ENCODE measurements at places on chromosomes 5 and 9.

GRCh38 chr5:170917113-170917512, 55.3 kb downstream of the RANBP17 start:
- no peak for DNase-seq
- H3K36me3 ChIP-seq = no peaks in the 10 kb centered on the region
- H3K4me3 ChIP-seq = no peak overlapping the region
- H3K27me3 ChIP-seq = no peaks in the 10 kb centered on the region
- no peak overlapping the region for H3K27ac ChIP-seq
- H3K4me1 ChIP-seq = no peaks in the 10 kb centered on the region

DNA sequence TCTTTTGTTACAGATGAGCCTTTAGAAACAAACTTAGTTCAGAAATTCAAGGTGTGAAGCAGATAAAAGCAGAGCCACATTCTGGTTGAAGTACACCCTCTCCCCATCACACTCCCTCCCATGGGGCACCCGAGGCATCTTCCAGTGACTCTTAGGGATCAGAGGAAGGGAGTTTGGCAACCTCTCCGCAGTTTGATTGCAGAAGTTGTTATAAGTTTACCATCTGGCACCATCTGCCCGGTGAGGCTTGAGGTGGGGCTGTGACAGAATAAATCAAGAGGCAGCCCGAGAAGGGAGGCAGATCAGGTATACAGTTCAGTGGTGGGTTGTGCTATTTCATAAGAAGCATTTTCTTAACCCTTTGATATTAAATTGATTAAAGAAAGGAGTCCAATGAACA, 458.6 kb upstream of the CLINT1 start:
- no peaks in the 10 kb centered on the region for H3K4me1 ChIP-seq
- no peak for DNase-seq
- no peaks in the 10 kb centered on the region for H3K27me3 ChIP-seq
- H3K27ac ChIP-seq = no peak overlapping the region
- peaks cover 2% of the 10 kb centered on the region for H3K36me3 ChIP-seq

DNA sequence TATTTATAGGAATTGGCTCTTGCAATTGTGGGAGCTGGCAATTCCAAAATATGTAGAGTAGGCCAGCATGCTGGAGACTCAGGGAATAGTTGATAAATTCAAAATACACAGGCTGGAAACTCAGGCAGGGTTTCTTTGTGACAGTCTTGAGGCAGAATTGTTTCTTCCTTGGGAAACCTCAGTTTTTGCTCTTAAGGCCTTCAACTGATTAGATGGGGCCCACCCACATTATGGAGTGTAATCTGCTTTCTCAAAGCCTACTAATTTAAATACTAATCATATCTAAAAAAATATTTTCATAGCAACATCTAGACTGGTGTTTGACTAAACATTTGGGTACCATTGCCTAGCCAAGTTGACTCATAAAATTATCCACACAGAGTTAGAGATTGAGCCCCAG, 27.6 kb downstream of the CWC27 start:
- DNase-seq = no peak
- H3K27me3 ChIP-seq = no peaks in the 10 kb centered on the region
- H3K4me1 ChIP-seq = no peaks in the 10 kb centered on the region
- H3K36me3 ChIP-seq = peaks cover 16% of the 10 kb centered on the region
- H3K27ac ChIP-seq = no peak overlapping the region

- H3K36me3 ChIP-seq = no peaks in the 10 kb centered on the region
- no peak overlapping the region for H3K4me3 ChIP-seq
- no peaks in the 10 kb centered on the region for H3K4me1 ChIP-seq
- no peaks in the 10 kb centered on the region for H3K27me3 ChIP-seq
Observed at GRCh38 chr9:138011951-138012500, 134.4 kb downstream of the CACNA1B start.

DNA sequence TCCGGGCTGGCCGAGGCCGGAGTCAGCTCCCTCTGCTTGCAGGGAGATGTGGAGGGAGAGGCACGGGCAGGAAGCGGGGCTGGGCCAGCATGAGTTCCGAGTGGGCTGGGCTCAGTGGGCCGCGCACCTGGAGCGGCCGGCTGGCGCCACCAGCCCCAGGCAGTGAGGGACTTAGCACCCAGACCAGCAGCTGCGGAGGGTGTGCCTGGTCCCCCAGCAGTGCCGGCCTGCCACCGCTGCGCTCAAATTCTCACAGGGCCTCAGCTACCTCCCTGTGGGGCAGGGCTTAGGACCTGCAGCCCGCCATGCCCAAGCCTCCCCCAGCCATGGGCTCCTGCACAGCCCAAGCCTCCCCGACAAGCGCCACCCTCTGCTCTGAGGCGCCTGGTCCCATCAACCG, 700.3 kb downstream of the DNAH5 start:
- no peak overlapping the region for H3K27ac ChIP-seq
- H3K36me3 ChIP-seq = no peaks in the 10 kb centered on the region
- DNase-seq = no peak
- no peaks in the 10 kb centered on the region for H3K4me1 ChIP-seq
- no peaks in the 10 kb centered on the region for H3K27me3 ChIP-seq

- peaks cover 7% of the 10 kb centered on the region for H3K27me3 ChIP-seq
Observed at GRCh38 chr9:117116084-117116483, 298.8 kb downstream of the ASTN2 start.

GRCh38 chr5:154780128-154780527, 25.0 kb downstream of the LARP1 start:
- H3K4me3 ChIP-seq = peak overlapping the region; percentile 18
- H3K4me1 ChIP-seq = peaks cover 90% of the 10 kb centered on the region
- H3K27ac ChIP-seq = peak overlapping the region; percentile 82
- no peaks in the 10 kb centered on the region for H3K27me3 ChIP-seq
- DNase-seq = no peak

GRCh38 chr5:101608322-101608721, 687.8 kb downstream of the SLCO4C1 start:
- DNase-seq = no peak
- H3K27ac ChIP-seq = no peak overlapping the region
- no peaks in the 10 kb centered on the region for H3K27me3 ChIP-seq
- H3K4me1 ChIP-seq = no peaks in the 10 kb centered on the region
- H3K36me3 ChIP-seq = no peaks in the 10 kb centered on the region

DNA sequence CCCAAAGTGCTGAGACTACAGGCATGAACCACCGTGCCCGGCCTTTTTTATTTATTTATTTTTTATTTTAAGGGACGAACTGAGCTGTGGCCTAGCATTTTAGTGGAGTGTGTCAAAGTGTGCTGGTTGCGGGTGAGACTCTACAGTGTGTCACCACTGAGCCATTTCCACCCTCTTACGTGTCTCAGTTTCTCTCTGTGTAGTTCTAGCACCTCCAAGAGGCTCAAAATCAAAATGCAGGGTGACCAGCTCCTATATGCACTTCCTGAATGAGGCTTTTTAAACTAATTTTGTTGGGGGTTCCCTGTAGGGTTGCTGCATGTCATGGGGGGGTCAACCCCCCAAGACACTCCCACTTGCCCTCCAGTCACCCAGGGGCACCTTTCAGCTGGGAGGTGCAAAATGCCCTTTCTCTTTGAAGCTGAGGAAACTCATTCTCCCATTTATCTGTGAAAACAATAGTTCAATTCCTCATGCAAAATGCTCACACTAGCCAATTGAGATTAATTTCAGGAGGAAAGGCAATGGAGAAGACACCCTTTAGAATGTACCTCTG, 69.3 kb downstream of the COL15A1 start:
- H3K27ac ChIP-seq = peak overlapping the region; percentile 93
- peak overlapping the region; percentile 81 for H3K4me3 ChIP-seq
- H3K36me3 ChIP-seq = no peaks in the 10 kb centered on the region
- peak; percentile 5 for DNase-seq
- peaks cover 20% of the 10 kb centered on the region for H3K4me1 ChIP-seq
- no peaks in the 10 kb centered on the region for H3K27me3 ChIP-seq

DNA sequence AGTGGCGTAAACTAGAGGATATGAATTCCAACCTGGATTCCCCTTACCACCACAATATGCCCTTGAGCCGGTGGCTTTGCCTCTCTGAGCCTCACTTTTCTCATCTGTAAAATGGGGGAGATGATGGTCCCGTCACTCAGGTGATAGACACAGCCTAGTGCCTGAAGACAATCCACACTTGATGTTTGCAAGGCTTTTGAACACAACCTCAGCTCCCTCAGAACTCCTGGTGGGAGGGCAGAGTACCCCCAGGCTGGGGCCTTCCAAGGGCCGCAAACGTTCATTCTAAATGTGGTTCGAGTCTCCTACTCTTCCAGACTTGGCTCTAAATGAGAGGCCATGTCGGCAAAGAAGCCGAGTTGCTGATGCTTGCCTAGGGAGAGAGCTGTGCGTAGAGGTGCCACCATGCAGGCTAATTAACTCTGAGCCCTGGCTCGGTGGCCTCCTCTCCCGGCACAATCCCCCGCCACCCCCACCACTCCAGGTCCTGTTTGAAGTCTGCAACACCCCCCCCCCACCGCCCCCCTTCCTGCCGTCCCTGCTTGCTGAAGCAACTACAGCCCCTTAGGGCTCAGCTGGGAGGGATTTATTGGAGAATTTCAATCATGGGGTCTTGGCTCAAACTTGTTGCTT, 97.7 kb upstream of the LMX1B start:
- H3K4me3 ChIP-seq = no peak overlapping the region
- no peaks in the 10 kb centered on the region for H3K36me3 ChIP-seq
- no peak overlapping the region for H3K27ac ChIP-seq
- H3K27me3 ChIP-seq = peaks cover 44% of the 10 kb centered on the region

DNA sequence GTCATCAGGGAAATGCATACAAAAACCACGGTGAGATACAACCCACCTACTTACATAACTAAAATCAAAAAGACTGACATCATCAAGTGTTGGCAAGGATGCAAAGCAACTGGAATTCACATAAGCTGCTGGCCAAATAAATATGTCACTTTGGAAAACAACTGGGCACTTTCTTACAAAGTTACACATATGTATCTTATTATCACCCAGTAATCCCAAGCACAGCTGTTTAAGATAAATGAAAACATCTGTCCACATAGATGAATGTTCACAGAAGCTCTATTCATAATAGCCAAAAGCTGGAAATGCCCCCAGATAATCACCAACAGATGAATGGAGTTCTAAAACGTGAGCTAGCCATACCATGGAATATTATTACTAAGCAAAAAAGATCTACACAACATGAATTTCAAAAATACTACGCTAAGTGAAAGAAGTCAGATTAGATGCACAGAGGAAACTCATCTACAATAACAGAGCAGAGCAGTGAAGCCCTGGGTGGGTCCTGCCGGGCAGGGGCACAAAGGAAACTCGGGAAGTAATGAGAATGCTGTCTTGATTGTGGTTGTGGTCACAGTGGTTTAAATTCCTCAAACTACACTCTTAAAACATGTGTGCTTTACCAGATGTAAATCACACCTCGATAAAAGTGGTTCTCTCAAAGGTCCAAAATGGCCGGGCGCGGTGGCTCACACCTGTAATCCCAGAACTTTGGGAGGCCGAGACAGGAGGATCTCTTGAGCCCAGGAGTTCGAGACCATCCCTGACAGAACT, 8.5 kb downstream of the CAMSAP1 start:
- H3K4me1 ChIP-seq = peaks cover 33% of the 10 kb centered on the region
- no peaks in the 10 kb centered on the region for H3K27me3 ChIP-seq
- H3K27ac ChIP-seq = peak overlapping the region; percentile 27
- no peak for DNase-seq

All from naive thymus-derived CD8-positive, alpha-beta T cell (primary cell).